ENCODE measurements at places on chromosomes 5 and 9.

GRCh38 chr5:130138406-130139045 is 234.3 kb downstream of the CHSY3 start:
- DNase-seq = peak; percentile 13

- no peak for DNase-seq
Measured at GRCh38 chr9:134064711-134065110, 3.1 kb downstream of the BRD3 start.

DNA sequence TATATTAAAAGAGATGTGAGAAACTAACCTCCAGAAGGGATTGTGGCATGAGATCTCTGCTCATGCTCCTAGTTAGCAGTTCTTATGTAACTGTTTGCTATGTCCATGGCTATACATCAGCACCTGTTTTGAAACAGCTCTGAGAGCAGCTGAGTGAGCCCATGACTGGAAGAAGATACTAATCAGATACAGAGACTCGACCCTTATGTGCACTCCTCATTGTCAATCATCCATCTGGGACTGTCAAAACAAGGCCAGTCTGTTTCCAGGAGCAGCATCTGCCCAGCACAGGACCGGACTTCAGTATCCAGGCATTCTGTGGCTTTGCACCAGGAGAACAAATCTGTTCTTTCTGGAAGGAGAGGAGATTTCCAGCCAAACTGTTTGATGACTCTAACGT is 77.7 kb downstream of the EFNA5 start:
- DNase-seq = no peak

DNA sequence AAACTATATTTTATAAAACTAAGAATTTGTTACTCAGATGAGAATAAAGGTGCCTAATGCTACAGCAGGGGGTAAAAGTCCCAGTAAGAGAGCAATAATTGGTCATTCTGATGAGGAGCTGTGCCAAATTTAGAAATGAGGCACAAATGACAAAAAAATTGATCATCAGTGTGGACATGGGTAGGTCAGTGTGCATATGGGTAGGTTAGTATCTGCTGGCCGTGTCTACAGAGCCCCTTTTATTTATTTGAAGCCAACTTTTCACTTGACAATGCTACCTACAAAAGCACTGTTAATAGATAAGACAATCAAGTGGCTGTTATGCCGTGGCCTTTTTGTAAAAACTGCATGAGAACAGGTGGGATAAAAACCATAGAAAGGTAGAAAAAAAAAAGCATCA is 454.6 kb downstream of the RAB3C start:
- no peak for DNase-seq

DNA sequence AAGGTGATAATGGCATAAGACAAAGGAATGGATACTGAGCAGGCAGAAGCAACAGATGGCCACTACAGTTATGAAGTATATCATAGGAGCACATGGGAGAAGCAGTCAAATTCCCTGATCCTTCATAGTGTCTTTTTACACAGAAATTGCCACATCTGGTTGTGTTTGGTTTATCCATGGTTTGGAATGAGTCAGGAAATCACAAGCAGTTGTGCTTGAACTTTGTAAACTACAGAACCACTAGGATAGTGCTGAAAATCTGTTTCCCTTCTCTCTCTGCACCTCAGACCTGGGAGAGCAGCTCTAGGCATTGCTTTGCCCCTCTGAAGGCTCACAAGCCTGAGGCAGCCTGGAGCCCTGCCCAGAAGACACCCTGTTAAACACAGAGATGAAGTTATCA is 134.0 kb downstream of the DMRT2 start:
- DNase-seq = no peak

- no peak for DNase-seq
Measured at GRCh38 chr5:147448766-147449165, 61.1 kb downstream of the DPYSL3 start.

- no peak for DNase-seq
Measured at GRCh38 chr9:96137671-96138429, 164.1 kb downstream of the HSD17B3 start.

DNA sequence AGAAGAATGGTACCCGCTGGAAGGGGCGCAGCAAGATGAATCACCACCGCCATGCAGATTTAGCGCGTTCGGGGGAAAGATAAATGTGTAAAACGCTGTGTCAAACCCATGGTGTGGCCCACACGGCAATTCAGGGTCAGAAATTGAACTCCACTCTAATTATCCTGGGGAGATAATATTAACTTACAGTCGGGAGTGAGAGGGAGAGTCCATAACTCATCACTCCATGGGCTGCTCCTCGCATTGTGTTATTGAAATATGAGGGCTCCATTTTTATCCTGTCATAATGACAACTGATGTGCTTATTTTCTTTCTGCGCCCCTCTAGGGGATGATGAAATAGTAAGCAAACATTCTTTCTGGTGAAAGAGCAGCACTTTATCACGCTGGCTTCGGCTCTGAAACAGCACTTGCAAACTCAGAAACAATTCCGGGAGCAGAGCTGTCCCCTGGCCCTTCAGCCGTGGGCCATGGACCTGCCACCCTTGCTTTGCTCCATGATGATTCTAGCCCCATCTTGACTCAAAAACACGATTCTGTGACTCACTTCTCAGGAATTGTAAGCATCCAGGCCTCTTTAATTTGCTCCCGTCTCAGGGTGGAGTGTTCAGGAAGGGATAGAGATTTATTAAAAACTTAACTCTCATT is 431.6 kb downstream of the IRX1 start:
- DNase-seq = no peak

- DNase-seq = no peak
Measured at GRCh38 chr5:121189342-121190305, 662.1 kb upstream of the FTMT start.

- no peak for DNase-seq
Measured at GRCh38 chr5:23461576-23461975, 45.8 kb upstream of the PRDM9 start.

DNA sequence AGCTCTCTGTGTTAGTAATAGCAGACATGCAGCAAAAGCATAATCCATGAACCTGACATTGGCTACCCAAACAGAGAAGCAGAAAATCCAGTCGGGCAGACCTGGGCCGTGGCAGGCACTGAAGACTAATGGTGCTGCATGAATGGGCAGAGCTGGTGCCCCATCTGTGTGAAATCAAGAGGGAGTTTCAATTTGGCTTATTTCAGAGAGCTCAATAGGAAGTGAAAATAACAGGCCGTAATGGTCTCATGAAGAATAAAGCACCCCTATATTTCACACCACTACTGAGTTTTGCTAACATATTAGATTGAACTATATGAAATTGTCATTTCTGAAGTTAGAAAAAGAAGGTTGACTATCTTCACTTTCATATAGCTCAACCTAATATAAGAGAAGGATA is 149.7 kb downstream of the ENC1 start:
- no peak for DNase-seq

GRCh38 chr9:35771943-35772342 is 17.9 kb upstream of the MSMP start:
- no peak for DNase-seq

DNA sequence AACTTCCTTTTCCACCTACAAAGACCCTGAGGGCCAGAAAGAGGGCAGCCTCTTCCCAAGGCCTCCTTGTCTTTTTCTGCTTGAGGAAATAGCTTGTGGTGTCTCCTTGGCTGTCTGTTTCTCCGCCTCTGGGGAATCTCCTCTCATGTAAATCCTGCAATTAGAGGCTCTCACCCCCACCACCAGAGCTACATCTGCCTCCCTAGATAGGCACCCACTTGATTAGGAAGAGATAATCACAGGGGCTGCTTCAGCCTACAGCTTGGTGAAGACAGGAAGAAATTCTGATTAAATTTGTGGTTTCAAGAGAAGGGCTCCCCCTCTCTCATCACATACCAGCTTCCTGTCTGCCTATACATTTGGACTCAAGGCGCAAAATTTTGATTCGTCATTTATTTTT is 75.6 kb downstream of the TLR4 start:
- no peak for DNase-seq

- no peak for DNase-seq
Measured at GRCh38 chr5:82777106-82777505, 300.1 kb downstream of the TMEM167A start.

Data from urinary bladder (tissue), 4 donors.